NCI-H1930 (cell line): ENCODE measurements at places on chromosomes 5 and 9.

DNA sequence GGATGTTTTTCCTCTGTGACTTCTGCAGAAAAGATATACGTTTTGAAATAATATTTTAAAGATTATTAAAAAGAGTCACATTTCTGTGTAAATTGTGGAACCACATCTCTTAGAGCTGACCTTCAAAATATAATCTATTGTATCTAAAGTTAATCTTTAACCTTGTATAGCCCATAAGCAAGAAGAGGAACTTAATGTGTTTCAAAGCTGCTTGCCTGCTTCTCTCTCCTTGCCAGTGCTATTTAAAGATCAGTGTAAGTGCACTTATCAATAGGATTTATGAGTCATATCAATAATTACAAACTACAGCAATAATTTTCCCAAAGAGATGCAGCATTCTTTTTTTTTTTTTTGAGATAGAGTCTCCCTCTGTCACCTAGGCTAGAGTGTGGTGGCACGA, 29.4 kb upstream of the GDA start:
- DNase-seq, result no peak

DNA sequence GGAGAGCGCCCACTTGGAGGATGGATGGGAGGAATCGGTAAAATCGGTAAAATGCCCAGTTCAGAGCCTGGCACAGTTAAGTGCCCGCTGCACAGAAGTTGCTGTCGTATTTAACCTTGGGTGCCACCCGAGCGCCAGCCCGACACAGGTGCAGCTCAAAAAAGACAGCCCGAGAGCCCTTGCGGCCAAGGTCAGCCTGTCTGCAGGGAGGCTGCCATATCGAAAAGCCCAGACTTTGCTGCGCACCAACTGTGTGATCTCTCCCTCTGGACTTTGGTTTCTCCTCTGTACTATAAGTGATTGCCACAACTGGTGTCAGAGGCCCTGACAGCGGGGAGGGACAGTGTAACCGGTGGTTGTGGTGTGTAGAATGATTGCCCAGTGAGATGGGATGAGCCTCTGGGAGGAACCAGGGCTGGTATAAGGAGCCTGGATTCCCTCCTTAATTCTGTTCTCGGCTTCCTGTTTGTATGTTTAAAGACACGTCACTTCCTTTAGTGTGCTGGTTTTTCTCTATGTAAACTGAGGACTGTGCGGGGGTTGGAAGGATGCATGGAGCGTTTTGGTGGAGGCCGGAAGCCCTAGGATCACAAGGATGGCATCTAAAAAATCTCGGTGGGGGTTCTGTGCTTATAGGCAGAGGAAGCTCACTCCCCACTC, 792 bp downstream of the NTMT1 start:
- no peak for DNase-seq

DNA sequence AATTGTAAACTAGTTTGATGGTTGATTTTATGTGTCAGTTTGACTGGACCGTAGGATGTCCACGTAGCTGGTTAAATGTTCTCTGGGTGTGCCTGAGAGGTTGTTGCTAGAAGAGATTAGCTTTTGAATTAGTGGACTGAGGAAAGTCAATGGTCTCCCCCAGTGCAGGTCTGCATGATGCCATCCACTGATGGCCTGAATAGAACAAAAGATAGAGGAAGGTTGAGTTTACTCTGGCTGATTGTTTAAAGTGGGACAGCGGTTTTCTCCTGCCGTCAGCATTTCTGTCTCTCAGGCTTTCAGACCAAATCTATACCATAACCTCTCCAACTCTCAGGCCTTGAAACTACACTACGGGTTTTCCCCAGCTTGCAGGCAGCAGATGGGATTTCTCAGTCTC, 899.2 kb upstream of the WWC1 start:
- no peak for DNase-seq

DNA sequence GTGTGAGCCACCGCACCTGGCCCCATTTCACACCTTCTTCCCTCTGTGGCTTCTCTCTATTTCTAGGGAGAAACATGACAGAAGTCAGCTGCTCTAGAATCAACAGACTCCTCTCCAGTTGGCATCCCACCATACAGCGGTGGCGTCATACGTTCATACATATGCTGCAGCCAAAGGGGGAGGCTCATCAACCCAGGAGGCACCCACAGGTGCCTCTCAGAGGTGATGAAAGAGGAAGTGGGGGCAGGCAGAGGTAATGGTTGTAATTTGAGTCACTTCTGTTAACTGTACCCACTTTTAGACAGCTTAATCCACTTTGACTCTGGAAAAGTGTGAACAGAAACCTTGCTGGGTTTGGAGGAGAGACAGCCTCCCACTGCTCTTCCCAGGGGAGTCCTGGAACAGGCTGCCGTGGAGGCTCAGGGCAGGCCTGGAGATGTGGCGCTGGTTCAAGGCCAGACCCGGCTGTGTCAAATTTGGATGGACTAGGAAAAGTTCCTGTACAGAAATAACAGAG, 47.3 kb upstream of the SUB1 start:
- DNase-seq, result no peak

- no peak for DNase-seq
Measured at GRCh38 chr9:137250329-137251193, 525 bp upstream of the STPG3 start.

GRCh38 chr9:109107402-109108240, 12.1 kb downstream of the TMEM245 start:
- no peak for DNase-seq

GRCh38 chr5:78009937-78010527, 233.9 kb upstream of the TBCA start:
- DNase-seq, result no peak

DNA sequence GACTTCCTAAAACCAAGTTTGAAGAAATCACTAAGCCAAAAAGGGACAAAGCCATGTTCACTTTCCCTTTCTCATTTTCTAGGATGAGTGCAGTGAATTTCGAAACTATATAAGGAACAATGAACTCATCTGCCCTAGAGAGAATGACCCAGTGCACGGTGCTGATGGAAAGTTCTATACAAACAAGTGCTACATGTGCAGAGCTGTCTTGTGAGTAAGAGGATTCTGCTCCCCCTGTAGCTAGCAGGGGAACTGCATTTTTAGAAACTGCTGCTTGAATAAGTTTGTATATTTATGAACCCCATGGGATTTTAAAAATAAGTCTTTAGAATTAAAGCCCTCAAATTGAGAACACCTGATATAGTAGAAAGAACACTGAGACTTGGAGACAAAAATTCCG, 42.7 kb upstream of the SPINK14 start:
- DNase-seq, result no peak

- DNase-seq, result no peak
Measured at GRCh38 chr9:1332156-1332555, 282.0 kb downstream of the DMRT2 start.

GRCh38 chr5:36459176-36460135, 146.9 kb upstream of the SLC1A3 start:
- no peak for DNase-seq

DNA sequence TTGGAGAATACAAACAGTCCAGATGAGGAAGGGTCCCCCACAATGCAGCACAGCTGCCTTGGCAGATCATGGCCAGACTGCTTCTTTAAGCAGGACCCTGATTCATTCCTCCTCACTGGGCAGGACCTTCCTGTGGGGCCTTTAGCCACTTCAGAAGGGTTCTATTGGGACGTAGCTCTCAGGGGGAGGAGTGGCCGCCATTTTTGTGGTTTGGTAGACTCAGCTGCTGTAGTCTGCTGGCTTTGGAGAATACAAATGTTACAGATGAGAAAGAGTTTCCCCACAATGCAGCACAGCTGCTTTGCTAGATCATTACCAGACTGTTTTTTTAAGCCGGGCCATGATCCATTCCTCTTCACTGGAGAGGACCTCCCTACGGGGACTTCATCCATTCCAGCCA, 57.4 kb downstream of the TMEM38B start:
- no peak for DNase-seq

DNA sequence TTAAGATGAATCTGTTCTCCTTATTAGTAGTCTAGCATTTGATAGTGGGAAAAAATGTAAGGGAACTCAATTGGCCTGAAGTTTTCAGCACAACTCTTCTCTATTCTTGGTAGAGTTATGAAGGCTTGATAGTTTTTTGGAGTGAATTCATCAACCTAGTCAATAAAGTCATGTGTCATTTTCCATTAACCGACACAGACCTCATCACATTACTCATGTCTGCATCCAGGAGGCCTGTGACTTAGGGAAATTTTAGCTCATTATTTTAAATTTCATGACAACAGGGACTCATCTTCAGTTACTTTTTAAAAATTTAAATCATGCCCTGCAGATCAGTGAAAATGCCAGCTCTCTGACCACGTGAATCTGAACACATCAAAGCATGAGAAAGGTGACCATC, 63.3 kb downstream of the ADAMTS16 start:
- no peak for DNase-seq

DNA sequence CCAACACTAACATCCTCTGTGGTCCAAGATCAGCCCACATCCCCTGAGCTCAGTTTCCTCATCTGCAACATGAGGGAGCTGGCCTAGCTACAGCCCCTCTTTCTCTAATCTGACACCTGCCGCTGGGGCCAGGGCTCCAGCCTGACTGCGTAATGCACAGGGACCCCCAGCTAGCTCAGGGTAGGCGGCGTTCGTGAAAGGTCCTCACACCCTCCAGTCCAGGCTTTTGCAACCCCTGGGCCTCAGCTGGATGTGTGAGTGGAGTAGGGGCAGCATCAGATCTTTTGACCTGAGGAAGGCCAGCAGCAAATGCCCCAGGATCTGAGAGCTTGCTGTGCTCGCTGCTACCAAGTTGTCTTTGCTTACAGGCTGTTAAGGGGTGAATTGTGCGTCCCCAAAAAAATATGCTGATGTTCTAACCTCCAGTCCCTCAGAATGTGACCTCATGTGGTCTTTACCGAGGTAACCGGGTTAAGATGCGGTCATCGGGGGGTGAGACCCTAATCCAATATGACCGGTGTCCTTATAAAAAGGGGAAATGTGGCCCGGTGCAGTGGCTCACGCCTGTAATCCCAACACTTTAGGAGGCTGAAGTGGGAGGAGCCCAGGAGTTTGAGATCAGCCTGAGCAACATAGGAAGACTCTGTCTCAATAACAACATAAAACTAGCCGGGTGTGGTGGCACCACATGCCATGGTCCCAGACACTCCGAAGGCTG, 47.8 kb downstream of the PLPP7 start:
- no peak for DNase-seq

DNA sequence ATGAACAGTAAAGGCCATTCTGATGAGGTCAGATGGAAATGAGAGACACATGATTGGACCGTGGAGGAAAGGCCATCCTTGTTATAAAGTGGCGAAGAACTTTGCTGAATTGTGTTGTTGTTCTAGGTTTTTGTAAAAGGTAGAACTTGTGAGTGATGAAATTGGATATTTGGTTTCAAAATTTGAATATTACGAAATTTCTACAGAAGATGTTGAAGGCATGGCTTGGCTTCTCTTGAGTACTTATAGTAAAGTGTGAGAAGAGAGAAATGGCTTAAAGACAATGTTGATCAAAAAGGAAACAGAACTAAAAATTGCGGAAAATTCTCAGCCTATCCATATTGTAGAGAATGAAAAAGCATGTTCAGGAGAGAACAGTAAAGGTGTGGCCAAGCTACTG, 166.6 kb upstream of the S1PR3 start:
- no peak for DNase-seq

DNA sequence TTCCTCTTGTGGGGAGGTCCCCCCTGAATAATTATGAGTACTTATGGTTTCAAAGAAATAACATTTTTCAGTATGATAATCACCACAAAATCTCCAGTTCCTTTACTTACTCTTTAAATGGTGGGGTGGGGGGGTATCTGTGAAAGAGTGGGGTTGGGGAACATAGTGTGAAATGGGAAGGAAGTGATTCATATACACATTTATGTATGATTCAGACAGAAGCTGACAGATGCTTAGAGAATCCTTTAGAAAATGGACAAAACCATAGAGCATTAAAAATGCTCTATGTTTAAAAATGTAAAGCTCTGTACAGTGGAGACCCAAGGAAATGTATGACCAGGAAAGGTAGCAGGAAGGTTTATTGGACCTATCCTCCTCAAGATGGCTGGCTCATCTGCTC, 267.5 kb upstream of the GRIA1 start:
- DNase-seq, result no peak

DNA sequence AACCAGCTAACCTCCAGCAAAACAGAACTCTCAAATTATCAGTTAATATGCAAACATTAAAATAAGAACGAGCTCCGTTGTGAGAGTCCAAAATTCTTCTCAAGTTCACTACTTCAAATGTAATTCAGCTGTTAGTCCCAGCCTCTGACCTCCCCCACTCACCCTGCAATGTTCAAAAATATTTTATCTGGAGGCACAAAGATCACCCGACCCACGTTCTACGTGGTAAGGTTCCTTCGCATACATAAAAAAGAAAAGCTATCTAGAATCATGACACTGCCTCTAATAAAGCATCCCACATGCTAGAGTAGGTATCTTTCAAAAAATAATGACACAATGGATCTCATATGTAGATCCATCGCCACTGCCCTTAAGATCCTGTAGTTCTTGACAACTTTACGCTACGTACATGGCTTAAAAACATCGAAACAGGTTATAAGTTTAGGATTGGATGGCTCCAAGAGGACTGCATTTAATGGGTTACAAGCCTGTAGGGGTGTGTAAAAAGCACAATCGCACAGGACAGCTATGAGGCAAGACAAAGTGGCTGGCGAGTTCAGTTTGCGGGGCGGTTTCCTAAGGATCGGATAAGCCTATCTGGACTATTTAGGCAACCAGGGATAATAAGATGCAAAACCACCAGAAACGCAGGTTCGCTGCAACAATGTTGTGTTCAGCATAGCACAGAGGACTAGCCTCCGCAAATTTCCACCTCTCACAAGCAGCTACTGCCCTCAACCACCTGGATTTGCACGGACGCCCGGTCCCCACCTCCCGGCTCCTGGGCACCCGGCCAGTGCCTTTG, 969 bp downstream of the CLK4 start:
- DNase-seq, result no peak

DNA sequence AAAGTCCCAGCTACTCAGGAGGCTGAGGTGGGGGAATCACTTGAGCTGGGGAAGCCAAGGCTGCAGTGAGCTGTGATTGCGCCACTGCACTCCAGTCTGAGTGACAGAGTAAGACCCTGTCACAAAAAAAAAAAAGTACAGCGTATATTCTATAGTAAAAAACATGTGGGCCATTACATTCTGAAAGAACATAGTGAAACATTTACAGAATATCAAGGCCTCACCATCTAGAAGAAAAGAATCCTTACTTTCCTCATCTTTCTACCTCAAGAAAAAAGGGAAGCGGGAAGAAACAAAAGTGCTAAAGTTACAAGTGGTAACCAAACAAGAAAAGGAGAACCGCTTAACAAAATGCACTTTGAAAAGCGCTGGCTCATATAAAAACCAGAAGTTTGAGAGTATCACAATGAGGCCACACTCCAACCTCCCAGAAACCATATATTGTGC, 5.7 kb upstream of the SYK start:
- no peak for DNase-seq

GRCh38 chr9:92507005-92507404, 24.7 kb upstream of the ASPN start:
- no peak for DNase-seq

- no peak for DNase-seq
Measured at GRCh38 chr5:57442080-57442839, 40.4 kb downstream of the ACTBL2 start.

GRCh38 chr5:6551287-6551954, 81.4 kb downstream of the NSUN2 start:
- DNase-seq, result no peak
